ENCODE measurements at places on chromosomes 2 and 18.

DNA sequence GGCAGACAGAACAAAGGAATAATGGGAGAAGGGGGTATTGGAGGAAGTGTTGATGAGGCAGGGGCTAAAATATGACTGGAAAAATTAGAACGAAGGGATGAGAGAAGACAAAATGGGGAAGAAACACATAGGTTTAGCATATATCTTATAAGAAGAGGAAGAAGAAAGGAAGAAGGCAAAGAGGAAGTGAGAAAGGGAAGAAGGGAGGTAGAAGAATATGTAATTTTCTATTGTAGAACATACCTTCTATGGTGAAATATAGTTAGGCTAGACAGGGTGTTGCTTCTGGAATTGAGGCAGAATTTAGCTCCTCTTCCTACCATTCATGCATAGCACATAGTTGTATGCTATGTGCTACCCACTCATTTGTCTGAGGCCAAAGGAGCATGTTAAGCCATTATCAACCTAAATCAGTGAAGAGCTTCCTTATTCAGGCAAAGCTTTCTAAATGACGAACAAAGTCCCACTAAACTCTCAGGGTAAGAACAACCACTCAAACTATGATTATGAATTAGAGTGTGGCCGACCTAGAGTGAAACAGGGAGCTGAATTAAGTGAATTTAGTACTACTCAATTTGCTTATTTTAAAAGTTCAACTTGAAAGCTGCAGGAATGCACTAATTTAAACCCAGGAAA is 180.9 kb upstream of the GALNT5 start:
- no peak for DNase-seq

DNA sequence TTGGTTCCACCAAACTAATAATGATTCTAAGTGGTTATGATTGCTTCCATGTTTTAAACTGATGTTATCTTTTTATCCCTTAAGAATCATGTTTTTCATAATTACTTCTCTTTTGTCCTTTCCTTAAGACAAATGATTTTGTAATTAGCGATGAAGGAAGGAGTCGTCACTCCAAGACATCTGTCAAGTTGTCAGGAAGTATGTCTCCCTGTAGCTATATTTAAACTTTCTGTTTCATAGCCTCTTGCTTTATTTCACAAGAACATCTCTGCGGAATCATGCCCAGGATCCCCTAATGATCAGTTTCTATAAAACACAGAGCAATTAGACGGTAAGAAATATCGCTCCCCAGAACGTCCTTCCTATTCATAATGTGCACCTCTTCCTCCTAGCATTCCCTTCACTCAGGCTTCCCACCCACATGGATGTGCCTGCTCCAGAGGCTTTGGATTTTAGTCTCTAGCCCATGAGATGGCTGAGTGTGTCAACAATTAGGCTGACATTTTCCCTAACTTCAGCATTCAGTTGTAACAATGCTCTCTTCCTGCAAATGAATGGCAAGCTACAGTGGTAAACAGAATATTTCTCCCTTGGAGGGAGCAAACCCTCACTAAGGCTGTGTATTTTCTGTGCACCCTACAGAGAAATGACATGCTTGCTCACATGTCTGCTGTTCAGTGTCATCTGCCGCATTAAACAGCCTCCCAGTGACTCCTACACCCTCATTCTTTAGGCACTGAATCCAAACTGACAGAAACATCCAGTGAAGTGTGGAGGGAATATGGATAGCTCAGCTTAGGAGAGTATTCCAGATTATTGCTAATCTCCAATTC is 879.6 kb upstream of the CELF4 start:
- no peak for DNase-seq

DNA sequence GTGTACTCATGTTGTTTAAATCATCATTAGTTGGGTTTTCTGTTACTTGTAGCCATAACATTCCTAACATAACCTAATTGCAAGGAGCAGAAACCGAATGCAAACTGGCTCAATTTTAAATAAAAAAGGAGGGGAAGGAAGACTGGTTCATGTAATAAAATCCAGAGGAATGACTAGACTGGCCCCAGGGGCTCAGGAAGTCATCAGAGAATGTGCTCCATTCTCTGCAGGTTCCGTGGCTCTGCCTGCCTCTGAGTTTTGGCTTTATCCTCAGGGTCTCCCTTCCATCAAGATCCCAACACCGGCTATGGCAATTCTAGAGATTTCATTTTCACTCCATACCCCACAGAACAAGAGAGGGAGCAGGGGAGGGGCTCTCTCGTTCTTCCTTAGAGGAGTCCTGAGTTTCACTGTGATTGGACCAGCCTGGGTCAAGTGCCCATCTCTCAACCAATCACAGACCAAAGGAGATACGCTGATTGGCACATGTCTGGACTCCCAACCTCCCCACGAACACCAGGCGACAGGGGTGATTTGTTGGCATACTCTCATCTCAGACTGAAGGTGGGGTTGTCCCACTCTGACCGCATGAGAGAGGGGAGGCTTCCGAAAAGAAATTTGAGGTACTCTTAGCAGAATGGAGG is 64.8 kb downstream of the NPPC start:
- no peak for DNase-seq

DNA sequence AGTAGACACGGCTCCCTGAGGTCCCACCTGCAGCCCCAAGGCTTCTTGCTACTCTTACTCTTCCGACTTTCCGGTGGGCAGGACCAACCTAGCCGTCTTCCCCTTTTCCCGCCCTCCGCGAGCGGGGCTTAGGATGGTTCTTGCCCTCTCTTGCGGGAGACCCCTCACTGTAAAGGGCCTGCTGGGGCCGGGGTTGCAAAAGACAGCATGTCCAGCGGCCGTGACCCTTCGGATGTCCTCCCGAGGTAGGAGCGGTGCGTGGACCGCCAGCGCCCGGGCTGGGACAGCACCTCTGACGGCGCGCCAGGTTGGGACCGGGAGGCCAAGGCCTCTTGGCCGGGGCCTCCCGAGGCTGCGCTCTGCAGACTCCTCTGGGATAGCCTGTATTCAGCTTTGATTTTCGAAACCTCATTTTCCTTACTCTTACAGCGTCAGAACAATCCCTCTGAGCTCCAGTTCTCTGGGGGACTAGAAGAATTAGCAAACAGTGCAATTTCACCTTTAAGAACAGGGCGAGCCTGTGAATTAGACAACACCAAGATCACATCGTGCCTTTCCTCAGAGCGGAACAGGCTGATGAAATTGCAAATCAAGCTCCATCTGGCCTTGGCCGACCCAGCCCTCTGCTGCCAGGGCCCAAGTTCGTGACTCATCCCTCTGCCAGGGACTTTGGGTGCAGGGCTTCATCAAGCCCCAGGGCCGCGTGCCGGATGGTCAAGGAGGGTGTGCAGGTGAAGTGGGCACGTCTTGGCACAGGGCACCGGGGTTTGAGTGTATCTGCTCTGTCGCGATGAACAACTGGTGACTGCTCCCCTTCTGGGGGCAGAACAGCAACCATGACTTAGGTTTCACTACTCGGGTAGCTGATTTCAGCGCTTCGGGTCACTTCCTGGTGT is 777 bp downstream of the MOCOS start:
- DNase-seq, result no peak

DNA sequence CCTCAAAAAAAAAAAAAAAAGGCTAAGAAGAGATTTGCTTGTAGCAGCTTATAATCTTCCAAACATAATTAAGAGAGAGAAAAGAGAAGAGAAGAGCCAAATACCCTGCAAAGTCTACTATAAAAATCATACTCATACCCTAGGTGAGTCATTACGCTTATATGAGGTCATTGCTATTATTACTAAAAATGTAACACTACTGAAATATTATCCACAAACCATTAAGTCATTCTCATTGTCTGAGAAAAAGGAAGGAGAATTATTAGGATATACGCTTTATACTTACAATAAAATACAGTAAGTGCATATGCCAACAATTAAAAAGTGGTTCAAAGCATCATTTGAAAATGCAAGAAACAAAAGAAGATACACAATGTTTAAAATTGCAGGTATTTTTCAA is 66.5 kb downstream of the COLEC12 start:
- no peak for DNase-seq

GRCh38 chr18:36188916-36189315 is 1.6 kb downstream of the MOCOS start:
- DNase-seq, result no peak

GRCh38 chr2:68824831-68825230 is 46.4 kb downstream of the BMP10 start:
- DNase-seq, result no peak

DNA sequence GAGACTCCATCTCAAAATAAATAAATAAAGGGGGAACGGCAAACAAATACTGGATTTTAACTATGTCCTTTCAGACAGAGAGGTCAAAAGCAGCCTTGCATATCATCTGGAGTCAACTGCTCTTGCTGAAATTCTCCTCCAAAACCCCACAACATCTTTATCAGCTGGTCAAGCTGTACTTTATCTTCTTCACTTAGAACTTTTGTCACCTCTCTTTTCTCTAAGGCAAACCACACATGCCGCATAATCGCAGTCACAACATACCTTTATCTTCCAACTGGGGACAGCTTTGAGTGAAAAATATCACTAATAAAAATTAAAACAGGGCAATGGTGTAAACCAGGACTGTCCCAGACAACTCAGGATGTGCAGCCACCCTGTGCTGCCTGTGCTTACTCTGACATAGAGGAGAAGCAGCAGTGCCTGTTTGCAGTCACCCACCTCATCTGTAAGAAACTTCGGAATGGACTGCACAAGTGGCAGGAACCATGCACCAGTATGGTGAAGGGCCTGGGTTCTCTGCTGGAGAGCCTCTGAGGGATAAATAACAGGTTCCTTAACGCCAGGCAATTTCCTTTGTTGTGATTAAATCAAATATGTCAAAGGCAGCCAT is 6.2 kb downstream of the MPPE1 start:
- no peak for DNase-seq

GRCh38 chr2:172480301-172481218 is 53.2 kb downstream of the ITGA6 start:
- no peak for DNase-seq

DNA sequence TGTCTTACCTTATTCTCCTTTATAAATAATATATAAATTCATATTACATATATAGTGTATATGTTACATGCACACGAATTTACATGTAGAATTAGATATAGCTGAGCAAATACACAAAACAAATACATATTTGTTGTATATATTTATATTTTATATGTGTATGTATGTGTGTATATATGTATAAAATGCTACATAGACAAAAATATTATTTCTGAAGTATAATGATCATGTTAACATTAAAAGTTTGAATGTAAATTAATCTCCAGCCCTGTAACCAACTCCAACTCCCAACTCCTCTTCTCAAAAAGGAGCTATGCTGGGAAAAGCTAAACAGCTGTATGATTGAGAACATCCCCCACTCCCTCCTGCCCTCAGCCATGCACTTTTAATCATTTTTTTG is 42.7 kb upstream of the RND3 start:
- no peak for DNase-seq

DNA sequence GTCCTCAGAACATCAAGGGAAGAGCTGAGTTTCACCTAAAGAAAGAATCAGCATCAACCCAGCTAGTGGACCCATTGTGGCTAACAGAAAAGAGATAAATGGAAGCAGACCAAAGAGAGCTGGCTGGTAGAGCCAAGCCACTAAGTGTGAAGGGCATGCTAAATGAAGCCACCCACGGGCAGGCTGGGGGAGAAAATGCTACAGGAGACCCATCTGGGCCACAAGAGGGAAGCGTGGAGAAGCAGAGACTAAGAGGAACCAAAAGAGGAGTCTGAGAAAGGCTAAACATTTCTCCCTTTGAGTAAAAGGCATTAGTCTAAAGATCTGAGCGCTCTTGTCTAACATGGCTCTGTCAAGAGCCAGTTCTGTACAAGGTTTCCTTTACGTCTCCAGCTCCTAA is 15.8 kb downstream of the CWC22 start:
- no peak for DNase-seq

GRCh38 chr2:224837558-224837957 is 121.4 kb upstream of the CCDC195 start:
- no peak for DNase-seq

DNA sequence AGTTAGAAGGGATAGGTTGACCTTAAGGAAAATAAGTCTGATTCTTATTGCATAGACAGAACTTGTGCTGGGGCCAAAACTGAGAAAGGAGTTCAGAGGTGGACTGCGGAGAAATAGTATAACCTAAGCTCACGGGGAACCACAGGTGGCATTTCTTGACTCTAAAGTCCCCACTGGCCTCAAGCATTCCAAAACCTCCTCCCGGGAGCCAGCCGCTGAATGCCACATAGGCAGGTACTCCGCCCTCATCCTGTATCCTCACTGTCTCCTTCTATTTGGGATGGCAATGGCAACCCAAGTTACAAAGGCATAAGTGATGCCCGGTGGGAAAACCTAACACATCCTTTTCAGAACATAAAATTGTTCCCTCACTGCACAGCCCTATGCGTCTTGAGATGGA is 173.0 kb downstream of the SP3 start:
- no peak for DNase-seq

GRCh38 chr2:29130295-29130694 is 15.1 kb downstream of the CLIP4 start:
- DNase-seq, result no peak

DNA sequence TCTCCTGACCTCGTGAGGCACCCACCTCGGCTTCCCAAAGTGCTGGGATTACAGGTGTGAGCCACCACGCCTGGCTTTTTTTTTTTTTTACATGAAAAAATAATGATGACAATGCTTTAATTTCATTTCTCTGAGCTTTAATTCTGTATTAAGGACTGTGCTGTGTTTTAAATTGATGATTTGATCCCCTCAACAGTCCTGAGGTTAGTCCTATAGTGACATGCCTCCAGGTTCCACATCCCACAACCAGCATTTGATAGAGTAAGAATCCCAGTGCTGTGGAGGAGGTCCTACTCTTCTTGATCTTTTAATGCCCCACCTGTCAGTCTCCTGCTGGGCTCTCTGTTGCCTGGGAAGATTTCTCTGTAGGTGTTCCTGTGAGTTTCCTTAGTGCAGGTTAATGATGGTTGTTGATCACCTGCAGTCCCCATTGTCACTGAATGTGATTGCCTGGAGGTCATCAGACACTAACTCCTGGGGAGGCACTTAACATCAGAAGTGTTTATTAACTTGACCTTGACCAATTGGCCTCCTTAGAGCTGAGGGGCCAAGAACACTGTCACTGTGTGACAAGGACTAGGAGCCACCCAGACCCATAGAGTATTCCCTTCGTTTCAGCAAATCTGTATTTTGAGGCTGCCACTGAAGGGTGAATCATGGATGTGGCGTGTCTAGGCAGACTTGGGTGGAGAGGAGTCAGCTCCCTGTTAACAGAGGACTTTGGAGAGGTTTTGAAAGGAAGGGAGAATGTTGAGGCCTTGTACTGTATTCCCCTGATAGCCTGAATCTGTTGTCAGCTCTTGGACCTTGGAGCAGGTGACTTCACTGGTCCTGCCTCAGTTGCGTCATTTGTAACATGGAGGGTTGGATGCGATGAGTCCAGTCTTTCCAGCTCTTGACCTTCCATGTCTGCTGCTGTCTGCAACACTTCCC is 11.5 kb downstream of the ASAP2 start:
- no peak for DNase-seq
